ENCODE measurements at places on chromosomes 3 and 15.

DNA sequence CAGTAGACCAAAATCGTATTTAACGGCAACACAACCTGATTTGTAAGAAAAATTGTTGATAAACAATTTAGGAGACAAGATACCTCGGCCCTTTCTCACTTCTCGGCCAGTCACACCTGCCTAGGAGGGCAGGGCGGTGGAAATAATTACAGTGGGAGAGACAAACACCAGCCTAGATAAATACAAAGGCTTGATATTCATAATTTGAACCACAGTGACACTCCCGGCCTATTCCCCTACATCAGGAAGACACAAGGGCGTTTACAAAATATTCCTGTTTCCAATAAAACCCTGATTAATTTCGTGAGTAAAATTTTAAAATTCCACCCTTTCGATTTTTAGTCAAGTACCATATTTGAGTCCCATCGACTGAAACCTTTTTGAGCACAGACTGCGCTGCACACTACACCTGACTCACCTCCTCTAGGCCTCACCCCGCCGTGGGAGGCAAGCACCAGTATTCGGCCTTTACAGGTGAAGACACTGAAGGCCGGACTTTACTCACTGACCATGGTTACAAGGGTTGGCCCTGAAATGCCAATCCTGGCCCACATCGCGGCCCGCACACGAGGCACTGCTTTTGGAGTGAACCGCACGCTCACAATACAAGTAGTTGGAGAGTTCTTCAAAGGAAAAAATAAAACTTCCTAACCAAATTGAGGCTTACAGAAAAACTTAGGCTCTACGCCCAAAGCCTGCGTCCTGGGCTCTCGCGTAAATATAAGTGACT, 794 bp downstream of the ARPP19 start:
- peak; percentile 40 for DNase-seq

GRCh38 chr3:184133840-184134745, 1.1 kb upstream of the EIF2B5 start:
- DNase-seq, result peak; percentile 82

GRCh38 chr15:41437448-41437847, 20.6 kb downstream of the RTF1 start:
- no peak for DNase-seq

DNA sequence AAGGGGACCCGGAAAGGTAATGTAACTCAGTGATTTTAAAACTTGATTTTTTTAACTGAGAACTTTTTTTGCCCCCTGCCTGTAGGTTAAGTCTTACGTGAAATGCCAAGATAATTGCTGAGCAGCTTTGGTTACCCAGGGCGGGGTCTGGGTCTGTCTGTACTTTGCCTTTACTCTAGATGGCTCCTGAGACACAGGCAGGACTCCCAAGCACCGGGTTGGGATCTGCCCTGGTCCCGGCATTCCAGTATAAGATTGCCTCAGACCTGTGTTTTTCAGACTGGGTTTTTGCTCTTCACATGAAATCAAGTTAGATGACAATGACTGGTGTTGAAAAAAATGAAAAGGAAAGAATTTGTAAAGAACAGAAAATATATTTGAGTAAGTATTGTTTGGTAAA, 40.3 kb downstream of the WDR76 start:
- DNase-seq, result no peak

DNA sequence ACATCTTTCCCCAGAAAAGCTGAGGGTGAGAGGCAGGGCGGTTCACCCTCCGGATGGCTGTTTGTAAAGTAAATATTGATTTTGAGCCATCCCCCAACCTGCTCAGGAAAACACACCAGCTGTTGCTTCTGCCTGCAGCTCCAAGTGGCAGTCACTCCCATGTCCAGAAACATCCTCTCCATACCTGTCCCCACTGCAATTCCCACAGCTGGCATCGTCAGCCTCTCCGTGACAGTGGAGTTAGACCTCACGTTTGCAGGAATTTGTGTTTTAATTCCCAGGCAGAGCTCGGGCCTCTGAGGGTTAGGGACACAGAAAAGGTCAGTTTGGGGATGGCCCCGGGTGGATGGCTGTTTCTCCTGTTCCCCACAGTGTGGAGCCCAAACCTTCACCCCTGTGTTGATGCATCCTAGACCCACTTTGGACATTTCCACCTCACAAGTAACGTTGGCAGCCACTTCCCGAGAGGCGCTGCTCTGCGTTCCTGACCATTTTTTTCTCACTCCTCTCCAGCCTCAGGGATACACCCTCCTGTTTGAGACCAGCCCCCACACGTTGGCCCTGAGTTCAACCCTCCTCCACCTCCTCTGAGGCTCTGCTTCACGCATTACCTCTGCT, 11.8 kb upstream of the FAM174B start:
- no peak for DNase-seq

DNA sequence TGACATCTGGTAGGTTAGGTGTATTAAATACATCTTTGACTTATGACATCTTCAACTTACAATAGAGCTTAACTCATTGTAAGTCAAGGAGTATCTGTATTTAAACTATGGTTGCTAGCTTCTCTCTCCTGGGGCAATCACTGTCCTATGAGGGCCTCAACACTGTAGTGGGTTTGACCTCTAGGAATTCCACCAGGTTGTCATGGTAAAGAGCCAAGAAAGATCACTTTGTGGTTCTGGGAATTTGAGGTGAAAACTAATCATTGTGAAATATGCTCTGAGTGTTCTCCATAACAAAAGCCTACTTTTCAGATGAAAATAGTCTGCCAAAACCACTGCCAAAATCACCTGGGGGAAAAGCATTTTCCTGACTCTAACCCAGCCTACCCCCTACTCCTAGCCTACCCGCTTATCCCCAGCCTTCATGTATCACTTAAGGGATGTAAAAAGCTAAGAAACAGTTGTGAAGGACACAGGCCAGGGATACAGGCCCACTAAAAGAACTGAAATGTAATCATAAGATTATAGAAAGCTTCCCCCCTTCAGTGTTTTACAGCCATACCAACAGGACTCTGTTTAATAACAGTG, 723.8 kb downstream of the MECOM start:
- DNase-seq, result no peak

DNA sequence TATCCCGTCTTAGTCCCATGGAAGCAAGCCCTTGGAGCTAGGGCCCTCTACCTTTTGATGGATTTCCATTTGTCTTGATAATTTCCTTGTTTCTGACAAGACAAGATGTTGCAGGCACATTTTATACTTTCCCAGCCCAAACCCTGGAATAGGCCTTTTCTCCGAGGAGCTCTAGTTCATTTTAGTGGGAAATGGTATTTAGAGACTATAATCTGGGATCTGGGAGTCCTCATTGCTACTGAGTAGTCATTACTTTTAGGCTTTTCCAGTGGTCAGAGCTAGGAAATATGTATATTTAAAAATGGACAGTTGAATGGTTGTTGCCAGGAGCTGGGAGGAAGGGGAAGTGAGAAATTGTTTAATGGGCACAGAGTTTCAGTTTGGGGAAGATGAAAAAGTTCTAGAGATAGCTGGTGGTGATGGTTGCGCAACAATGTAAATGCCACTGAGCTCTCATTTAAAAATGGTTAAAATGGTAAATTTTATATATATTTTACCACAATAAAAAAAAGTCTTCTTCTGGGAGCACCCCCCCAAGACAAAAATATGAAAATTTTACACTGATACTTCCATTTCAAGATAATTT, 31.6 kb downstream of the MLH1 start:
- no peak for DNase-seq

DNA sequence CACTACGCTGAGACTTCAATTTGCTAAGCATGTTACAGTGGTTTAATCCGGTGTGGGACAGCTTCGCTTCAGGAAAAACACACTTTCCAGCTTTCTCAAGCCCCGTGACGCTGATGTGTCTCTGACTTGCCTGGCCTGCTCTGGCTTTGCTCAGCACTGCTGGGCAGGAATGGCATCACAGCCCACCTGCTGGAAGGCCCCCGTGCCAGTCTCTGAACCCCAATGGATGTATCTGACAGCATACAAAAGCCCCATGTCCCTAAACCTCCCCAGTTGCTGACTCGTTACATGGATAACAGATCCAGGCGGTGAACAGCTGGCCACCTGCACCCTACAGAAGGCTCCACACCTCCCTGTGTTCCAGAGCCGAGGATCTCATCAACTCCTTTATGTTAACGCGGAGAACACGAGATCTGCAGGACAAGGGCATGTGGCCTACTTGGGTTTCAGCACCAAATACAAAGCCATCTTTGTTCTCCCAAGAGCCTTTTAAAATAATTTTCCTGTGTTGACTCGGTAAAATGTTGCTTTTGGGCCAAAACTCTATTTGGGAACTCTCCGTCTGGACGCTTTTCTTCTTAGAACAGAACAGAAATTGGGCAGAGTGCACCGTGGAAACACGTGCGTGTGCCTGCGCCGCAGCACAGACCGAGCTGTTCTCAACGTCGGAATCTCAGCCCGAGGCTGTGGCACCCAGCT, 61.4 kb downstream of the ATP10A start:
- DNase-seq, result no peak

DNA sequence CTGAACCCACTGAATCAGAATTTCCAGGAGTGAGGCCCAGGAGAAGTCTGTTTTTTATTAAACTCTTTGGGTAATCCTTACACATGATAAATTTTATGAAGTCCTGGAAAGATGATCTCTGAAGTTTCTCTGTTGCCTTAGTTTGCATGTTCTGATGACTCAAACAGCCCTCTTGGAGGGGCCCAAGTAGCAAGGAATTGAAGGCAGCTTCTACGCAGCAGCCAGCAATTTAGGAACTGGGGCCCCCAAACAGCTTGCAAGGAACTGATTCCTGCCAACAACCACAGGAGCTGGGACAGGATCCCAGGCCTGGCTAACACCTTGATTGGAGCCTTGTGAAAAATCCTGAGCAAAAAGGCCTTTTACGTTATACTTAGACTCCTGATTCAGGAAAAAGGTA, 5.4 kb upstream of the ACP3 start:
- no peak for DNase-seq
